ENCODE measurements at places on chromosomes 6 and 20.

GRCh38 chr6:56072856-56073255 is 174.5 kb downstream of the COL21A1 start:
- no peak overlapping the region for H3K27ac ChIP-seq
- H3K27me3 ChIP-seq, result no peaks in the 10 kb centered on the region
- H3K36me3 ChIP-seq, result no peaks in the 10 kb centered on the region
- DNase-seq, result no peak

DNA sequence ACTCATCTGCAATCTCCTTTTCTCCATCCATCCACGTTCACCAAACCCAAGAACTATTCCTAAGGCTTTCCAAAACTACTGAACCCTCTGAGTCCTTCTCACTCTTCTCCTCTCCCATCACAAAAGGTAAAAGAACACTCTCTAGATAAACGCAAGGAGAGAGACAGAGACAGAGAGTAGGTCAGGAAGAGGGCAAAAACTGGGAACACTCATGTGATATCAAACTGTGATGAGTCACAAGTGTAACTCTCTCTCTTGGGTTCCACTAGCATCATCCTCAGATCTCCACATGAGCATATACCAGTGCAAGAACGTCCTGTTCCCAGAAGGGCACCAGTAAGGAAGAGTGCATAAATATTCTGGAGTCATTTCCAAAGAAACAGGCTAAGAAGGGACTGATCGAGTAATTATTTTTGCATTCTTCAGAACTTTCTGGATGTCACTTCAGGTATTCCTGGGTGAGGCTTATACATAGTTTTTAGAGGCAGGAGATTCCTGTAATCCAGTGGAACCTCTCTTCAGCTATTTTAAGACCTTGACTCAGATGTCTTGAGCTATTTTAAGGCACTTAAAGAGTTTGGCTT is 47.3 kb upstream of the STXBP5 start:
- no peak for DNase-seq
- no peak overlapping the region for H3K27ac ChIP-seq
- H3K36me3 ChIP-seq, result no peaks in the 10 kb centered on the region
- no peak overlapping the region for H3K4me3 ChIP-seq
- no peaks in the 10 kb centered on the region for H3K27me3 ChIP-seq
- no peaks in the 10 kb centered on the region for H3K4me1 ChIP-seq

GRCh38 chr6:160348223-160349019 is at the start of gene SLC22A3:
Gene SLC22A3 (plus strand): TSS chr6:160348378. CDS start chr6:160348420, 42 bp downstream.
- peak; percentile 77 for DNase-seq
- H3K4me1 ChIP-seq, result no peaks in the 10 kb centered on the region
- no peaks in the 10 kb centered on the region for H3K36me3 ChIP-seq
- no peak within 1 kb of the TSS for H3K27ac ChIP-seq
- peaks cover 34% of the 10 kb centered on the region for H3K27me3 ChIP-seq
- peak within 1 kb of the TSS; percentile 52 for H3K4me3 ChIP-seq

GRCh38 chr20:9344083-9344920 is 170.1 kb upstream of the LAMP5 start:
- no peaks in the 10 kb centered on the region for H3K36me3 ChIP-seq
- no peak overlapping the region for H3K4me3 ChIP-seq
- DNase-seq, result no peak
- H3K27ac ChIP-seq, result no peak overlapping the region
- H3K27me3 ChIP-seq, result no peaks in the 10 kb centered on the region

- no peak for DNase-seq
- no peaks in the 10 kb centered on the region for H3K4me1 ChIP-seq
- no peaks in the 10 kb centered on the region for H3K27me3 ChIP-seq
- no peak overlapping the region for H3K27ac ChIP-seq
Measured at GRCh38 chr20:34129518-34130162, 17.6 kb upstream of the EIF2S2 start.

DNA sequence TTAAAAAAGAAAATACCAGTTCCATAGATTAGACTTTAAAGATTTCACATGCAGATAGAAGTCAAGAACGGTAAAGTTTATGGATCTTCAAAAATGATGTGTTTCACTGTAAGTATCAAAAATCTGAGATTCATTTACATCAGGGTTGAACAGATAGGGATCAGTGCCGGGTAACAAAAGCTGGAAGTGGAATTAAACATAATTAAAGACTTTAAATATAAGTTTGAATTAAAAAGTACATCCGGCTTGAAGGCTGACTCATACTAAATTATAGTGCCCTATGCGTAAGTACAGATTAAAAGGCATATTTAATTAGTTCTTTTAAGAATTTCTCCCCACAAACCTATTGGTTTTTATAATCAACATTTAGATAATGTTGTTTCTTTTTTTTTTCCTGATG is 312.7 kb downstream of the PRL start:
- peaks cover 11% of the 10 kb centered on the region for H3K36me3 ChIP-seq
- no peak overlapping the region for H3K27ac ChIP-seq

DNA sequence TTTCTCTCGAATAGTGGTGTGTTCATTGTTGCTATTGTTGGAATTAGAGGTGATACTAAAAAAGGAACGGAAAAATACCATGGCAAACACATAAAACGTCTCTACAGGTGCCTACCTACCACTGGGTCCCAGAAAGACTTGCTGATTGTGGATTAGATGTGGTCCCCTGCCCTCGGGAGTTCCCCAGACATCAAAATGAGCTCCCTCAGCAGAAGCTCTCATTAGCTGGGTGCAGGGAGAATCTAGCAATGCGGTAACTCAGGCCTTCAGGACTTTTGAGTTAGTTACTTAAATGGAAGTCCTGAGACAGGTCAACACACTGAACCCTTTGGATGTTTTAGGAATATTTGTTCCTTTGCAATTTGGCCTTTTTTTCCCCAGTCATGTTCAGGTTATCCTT is 6.1 kb downstream of the IRF4 start:
- H3K27me3 ChIP-seq, result peaks cover 24% of the 10 kb centered on the region
- H3K4me3 ChIP-seq, result no peak overlapping the region
- H3K27ac ChIP-seq, result no peak overlapping the region
- no peaks in the 10 kb centered on the region for H3K36me3 ChIP-seq
- no peak for DNase-seq
- H3K4me1 ChIP-seq, result 0 out of 2 replicates have a peak, but pooled peaks cover 2% of the 10 kb centered on the region

DNA sequence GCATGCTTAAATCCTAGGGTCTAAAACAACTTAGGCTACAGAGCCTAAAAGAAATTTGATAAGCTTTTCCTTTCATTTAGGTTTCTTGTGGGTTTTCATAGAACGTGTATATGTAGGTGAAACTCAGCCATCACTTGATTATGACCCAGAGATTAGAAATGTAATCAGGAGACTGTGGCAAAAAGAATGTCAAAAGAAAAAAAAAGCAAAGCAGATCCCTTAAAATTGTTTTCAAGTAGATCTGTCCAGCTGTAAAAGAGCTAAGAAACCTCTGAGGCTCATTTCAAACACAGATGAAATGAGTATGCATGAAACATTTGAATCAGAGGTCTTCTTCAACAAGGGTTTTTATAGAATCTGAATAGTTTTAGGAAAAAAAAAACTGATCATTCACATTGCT is 341.3 kb upstream of the PRDM1 start:
- no peak for DNase-seq
- H3K36me3 ChIP-seq, result no peaks in the 10 kb centered on the region
- H3K27me3 ChIP-seq, result no peaks in the 10 kb centered on the region
- H3K4me1 ChIP-seq, result no peaks in the 10 kb centered on the region

- no peaks in the 10 kb centered on the region for H3K27me3 ChIP-seq
- H3K36me3 ChIP-seq, result no peaks in the 10 kb centered on the region
- H3K4me1 ChIP-seq, result peaks cover 9% of the 10 kb centered on the region
- no peak overlapping the region for H3K27ac ChIP-seq
- H3K4me3 ChIP-seq, result no peak overlapping the region
- no peak for DNase-seq
Measured at GRCh38 chr6:107408714-107409113, 50.6 kb downstream of the PDSS2 start.

DNA sequence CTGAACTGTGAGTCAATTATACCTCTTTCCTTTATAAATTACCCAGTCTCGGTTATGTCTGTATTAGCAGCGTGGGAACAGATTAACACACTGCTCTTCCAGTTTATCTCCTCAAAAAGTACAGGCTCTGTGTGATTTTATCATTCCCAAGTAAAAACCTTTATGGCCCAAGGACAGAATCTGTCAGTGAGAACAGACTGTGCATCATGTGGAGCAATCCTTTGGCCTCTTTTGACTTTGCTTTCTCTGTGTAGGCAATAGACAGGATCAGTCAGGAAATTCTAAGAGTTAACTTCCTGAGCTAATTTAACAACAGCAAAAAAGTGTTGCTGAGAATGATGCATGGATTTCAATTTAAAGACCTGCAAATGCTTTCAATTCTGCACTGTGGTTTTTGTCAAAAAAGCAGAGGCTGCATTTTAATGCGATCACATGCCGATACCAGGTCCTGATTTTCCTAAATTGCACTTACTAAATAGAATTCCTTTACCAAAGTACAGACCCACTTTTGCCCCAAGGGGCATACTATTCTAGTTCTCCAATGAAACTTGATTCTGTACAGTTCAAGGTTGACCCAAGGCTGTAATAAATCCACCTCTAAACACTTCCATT is 246.7 kb upstream of the MARCKS start:
- H3K36me3 ChIP-seq, result no peaks in the 10 kb centered on the region
- no peak for DNase-seq
- no peaks in the 10 kb centered on the region for H3K27me3 ChIP-seq
- H3K4me1 ChIP-seq, result no peaks in the 10 kb centered on the region

DNA sequence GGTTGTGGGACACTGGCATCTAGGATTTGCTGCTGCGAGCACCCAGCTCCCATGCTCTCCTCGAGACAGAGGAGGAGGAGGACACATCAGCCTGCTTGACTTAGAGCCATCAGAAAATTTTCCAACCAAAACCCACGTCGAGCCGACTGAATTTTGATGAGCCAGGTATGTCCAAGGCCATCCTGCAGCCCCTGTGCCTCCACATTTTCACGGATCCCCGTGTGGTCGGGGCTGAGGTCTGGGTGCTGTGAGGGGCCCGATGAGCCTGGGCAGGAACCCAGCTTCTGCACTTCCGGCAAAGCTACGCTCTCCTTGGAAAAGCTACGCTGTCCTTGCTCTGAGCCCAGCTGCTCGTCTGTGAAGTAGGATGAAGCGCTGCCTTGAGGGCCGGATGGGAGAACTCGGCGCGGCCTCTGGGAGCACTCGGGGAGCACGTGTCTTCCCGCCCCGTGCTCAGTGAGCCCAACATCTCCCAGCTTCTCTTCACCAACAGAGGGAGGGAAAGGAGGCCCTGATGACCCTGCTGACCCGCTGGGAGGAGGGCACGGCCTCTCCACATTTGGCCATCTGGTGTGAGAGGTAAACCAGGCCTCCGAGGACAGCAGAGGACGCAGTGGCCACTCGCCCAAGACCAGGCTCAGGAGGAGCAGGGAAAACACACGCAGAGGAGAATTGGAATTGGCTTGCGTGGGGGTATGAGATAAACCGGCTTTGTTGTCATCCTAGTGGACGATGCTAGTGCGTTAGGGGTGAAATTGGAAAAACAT is 33.9 kb downstream of the PSMG4 start:
- H3K4me1 ChIP-seq, result no peaks in the 10 kb centered on the region
- no peaks in the 10 kb centered on the region for H3K27me3 ChIP-seq

DNA sequence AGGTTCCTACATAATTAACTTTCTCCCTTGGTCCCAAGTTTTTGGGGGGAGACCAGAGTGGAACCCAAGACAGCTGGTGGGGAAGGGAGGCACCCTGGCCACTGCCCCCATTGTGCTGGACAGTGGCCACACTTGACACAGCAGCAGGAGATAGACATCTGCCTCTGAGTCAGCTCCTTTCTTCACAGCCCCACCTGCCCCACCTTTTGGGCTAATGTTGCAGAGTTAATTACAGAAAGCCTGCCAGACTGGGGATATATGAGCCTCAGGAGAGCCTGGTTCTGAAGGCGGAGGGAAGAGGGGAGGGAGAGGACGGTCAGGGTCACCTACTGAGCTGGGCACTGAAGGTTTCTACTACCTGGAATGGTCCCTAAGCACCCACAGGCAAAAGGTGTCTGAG is 50.6 kb downstream of the MAFB start:
- no peaks in the 10 kb centered on the region for H3K4me1 ChIP-seq
- H3K36me3 ChIP-seq, result no peaks in the 10 kb centered on the region
- H3K27me3 ChIP-seq, result no peaks in the 10 kb centered on the region
- H3K27ac ChIP-seq, result no peak overlapping the region
- DNase-seq, result peak; percentile 14
- no peak overlapping the region for H3K4me3 ChIP-seq

DNA sequence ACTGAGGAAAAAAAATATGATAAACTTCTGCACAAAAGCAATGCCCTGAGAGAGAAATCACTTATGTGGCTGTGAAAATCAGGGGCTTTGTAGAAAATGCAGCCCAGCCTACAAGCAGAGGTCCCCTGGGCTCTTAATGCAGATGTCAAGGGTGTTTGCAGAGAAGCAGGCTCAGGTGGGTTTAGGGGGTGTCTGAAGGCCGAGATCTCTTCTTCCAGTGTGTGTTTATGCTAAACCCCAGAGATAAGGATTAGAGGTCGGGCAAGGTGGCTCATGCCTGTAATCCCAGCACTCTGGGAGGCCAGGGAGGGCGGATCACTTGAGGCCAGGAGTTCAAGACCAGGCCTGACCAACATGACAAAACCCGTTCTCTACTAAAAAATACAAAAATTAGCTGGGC is 78.5 kb downstream of the TMEM242 start:
- no peak overlapping the region for H3K4me3 ChIP-seq
- no peaks in the 10 kb centered on the region for H3K27me3 ChIP-seq
- no peak for DNase-seq
- H3K4me1 ChIP-seq, result peaks cover 14% of the 10 kb centered on the region
- no peaks in the 10 kb centered on the region for H3K36me3 ChIP-seq
- H3K27ac ChIP-seq, result no peak overlapping the region

DNA sequence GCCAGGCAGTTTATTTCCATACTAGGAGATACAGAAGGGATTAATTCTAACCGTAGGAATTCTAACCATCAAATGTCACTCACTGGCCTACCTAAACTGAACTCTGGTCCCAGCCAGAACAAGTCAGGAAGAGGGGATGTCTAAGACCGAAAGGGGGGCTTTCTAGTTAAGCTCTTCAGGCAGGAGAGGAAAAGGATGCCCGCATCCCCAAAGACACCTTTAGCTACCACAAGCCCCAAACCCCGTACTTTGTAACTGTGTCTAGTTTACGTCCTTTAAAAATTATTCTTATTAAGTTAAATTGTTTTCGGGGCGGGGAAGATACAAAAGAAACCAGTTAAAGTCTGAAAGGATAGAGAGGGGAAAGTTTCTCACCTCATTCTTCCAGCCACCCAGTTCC is 1.2 kb upstream of the ZNF76 start:
- no peak overlapping the region for H3K27ac ChIP-seq
- no peaks in the 10 kb centered on the region for H3K4me1 ChIP-seq
- H3K4me3 ChIP-seq, result peak overlapping the region; percentile 89

DNA sequence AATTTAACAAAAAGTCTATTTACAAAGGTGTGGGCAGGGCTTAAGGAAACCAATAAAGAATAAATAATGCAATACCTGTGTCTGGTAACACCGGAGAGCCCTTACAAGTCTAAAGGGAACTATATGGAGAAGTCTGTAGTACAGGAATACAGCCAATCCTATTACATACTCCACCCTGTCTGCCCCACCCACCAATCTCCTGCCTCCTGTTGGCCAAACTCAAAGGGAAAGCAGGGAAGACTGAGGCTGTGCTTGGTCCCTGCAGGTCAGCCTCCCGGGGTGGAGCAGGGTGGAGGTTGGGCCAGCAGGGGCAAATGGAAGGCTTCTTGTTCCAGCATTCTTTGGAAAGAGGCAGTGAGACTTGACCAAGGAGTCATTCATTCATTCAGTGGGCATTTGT is 31.5 kb downstream of the METTL24 start:
- no peaks in the 10 kb centered on the region for H3K27me3 ChIP-seq
- H3K27ac ChIP-seq, result no peak overlapping the region
- no peaks in the 10 kb centered on the region for H3K36me3 ChIP-seq
- no peak for DNase-seq
